ENCODE measurements at places on chromosomes 7 and 10.

GRCh38 chr7:141012696-141013344 is 1.9 kb downstream of the MRPS33 start:
- no peak for DNase-seq

GRCh38 chr10:124557648-124558338 is 96.2 kb downstream of the LHPP start:
- no peak for DNase-seq

DNA sequence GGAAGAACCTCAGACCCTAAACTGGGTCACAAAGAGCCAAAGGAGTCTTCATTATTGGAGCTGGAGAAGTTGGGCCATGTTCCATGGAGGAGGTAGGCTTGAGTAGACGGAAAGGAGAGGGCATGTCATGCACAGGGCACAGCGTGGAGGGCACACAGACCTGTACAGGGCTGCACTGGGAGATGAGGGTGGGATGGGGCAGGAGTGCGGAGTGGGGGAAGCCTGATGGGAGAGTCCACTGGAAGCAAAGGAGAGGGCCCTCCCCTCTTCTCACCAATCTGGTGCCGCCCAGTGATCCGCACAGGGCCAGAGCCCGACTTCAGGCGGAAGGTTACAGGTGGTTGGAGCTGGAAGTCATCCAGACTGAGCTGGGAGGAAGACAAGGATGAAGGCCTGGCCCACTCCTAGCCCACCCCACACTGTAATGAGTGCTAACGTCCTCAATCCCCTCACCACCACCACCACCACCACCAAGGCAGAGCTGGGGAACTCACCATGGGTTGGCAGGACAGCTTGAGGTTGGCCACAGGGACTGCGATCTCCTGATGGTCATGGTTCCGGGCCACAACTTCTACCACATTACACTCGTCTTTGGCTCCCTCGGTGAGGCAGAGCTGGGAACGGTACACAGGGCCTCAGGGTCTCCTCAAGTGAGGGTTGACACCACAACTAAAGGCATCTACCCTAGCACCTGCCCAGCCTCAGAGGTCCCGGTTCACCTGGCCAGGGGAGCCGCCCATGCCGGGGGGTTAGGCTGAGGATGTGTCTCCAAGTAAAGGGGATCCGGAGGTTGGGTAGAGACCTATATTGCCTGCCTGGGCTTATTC is 1.0 kb downstream of the NPM3 start:
- no peak for DNase-seq

- DNase-seq, result no peak
These were observed 112.0 kb upstream of the MKX start for GRCh38 chr10:27857616-27858015.

- no peak for DNase-seq
These were observed at the start of gene ICA1 for GRCh38 chr7:8261711-8262695. TSS of gene ICA1 (minus strand) at chr7:8262167. CDS start at chr7:8235926, 26,241 bp downstream.

- no peak for DNase-seq
These were observed 794.9 kb downstream of the TNS3 start for GRCh38 chr7:46786995-46787394.

- peak; percentile 61 for DNase-seq
These were observed at the start of gene CASD1 for GRCh38 chr7:94509264-94509886. TSS of gene CASD1 (plus strand) at chr7:94509809. CDS start at chr7:94510085, 276 bp downstream.

DNA sequence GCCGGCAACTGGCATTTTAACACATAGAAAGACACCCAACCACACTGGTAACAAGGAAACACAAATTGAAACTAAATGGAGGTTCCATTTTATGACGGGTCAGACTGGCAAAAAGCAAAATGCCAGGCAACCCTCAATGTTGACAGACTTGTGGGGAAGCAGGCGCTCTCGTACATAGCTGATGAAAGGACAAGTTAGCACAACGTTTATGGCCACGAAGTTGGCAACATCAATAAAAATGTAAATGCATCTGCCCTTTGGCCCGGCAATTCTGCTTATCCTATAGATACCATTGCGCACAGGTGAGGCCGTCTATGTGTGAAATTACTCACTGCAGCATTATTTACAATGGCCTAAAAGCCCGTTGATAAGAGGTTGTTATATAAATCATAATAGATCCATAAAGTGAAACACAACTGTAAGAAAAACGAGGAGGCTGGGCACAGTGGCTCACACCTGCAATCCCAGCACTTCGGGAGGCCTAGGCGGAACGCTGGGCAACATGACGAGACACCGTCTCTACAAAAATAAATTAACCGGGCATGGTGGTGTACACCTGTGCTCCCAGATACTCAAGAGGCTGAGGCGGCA is 39.8 kb downstream of the FOXL3 start:
- DNase-seq, result no peak

- DNase-seq, result no peak
These were observed 22.5 kb upstream of the UBE2H start for GRCh38 chr7:129975309-129975708.

DNA sequence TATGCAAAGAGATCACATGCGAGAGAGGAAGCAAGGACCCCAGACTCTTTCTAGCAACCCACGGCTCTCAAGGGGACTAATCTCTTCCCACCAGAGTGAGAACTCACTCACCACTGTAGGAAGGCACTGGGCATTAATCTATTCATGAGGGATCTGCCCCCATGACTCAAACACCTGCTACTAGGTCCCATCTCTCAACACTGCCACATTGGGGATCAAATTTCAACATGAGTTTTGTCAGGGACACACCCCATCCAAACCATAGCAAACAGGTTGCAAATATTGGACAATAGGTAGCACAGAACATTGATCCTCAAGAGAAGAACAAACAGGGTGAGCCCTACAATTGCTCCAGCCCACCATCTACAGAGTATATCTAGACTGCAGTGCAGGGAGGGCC is 740.6 kb downstream of the LRMDA start:
- DNase-seq, result no peak

DNA sequence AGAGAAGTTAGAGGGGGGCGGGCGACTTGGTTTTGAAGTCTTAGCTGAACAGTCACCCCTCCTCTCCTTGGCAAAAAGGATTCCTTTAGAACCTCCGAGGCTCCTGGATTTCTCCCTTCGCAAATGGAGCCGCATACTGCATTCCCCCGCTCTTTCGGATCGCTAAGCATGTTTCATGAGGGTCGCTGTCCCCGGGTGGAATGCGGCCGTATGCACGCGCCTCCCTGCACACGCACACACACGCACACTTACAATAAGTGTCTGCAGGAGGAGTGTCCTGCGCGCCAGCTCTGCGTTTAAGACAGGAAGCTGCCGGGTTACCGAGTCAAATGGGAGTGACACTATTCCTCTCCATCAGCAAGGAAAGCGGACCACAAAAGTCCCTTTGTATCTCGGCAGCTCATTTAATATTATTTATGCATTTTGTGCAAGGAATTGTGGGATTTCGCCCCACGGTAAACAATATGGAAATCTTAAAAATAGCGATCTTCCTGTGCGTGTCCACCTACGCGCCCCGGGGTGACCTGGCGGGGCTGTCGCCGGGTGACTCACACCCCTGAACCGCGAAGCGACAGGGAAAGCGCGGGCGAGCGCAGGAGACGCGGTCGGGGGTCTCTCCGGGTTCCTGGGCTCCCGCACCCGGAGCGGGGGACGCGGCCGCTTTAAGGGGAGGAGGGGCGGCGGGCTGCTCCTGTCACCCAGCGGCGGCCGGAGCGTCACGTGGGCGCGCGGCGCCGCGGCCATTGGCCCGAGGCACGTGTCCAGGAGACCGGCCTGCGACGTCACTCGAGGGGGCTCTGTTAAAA is 988 bp upstream of the EN2 start:
- DNase-seq, result no peak

- DNase-seq, result no peak
These were observed 42.3 kb upstream of the SGCE start for GRCh38 chr7:94698275-94698674.

- DNase-seq, result no peak
These were observed 589.5 kb downstream of the ARL4A start for GRCh38 chr7:13276977-13277376.

DNA sequence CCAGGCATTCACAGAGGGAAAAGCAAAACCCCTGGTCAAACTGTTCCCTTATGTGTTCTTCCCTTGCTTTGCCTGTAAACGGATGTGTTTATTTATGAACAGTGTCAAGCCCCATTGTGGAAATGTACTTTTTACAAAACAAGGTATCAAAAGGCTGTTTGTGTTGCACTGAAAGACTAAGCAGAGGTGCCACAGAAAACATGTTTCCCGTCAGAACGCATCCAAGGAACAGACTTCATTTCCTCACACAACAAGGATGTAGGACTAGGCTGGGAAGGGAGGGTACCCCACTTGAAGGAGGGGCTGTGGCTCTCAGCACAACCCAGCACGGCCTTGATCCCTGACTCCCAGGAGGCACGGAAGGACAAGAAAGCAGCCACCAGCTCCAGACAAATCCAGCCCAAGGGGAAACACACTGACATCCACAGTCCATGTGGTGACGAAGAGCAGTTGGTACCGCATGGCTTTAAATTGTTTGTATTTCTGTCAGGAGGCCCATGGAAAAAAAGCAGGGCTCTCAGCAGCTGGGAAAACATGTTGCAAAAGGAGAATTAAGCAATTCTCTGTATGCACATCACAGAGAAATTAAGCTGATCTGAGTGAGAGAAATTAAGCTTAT is 85.6 kb downstream of the RNF216 start:
- no peak for DNase-seq

DNA sequence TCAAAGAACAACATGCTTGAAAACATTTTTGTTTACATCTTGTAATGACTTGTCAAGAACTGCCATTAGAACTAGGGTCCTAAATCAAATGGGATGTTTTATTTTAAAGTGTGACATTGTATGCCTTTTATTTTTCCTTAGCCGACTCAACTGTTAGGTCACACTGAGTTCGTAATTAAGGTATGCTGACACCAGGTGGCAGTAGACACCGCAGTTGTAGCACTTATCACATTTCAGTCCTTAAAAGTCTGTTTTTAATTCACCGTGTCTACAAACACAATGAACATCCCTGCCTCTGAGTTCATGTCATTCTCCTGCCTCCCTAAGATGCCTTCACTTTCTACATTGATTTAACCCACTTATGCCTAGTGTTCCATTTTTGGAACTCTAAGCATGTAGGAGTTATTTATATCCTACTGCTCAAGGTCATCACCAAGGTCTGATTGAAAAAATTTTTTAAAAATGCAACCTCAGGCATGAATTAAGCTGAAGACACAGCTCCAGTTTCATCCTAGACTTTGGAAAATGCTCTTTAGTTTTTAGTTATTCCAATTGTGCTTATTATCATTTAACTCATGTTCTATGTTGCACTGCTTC is 186.1 kb downstream of the BMPER start:
- DNase-seq, result no peak

DNA sequence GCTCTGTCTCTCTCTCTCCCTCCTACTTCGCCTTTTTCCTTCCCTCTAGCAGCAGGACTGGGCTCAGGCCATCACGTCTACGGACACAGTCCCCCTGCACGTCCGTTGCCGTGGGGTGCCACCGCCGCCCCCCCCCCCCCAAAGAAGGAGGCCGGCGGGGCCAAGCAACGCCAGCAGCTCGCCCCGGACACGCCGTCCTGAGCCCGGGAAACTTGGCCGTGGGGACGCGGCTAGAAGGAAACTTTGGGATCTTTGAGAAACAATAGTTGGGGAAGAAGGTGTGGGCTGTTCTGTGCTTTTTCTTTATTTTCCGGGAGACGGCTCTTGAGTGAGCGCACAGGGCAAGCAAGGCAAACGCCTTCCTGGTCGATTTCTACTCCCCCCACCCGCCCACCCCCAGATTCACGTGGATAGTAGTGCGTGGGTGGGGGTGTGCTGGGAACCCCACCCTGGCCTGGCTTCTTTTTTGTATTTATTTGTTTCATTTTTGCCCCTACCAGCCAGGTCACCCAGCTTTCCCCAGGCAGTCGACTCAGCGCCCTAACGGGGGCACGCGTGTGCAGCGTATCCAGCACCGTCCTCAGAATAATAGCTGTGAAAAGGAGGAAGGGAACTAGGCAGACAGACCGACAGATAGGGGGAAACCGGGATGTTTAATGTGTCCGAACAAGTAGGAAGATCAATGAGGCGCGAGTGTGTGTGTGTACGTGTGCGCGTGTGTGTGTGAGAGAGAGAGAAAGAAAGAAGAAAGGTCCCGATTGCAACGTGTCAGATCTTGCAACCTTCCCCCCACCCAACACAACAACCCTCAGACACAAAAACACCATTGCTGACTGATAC is 1.4 kb downstream of the MXI1 start:
- DNase-seq, result peak; percentile 40

GRCh38 chr7:30133736-30134610 is 813 bp upstream of the MTURN start:
- no peak for DNase-seq

- no peak for DNase-seq
These were observed 745.8 kb upstream of the LRRTM3 start for GRCh38 chr10:66180021-66180420.

GRCh38 chr7:152050547-152050971 is 25.1 kb downstream of the GALNT11 start:
- no peak for DNase-seq

GRCh38 chr7:1742555-1743303 is 72.7 kb downstream of the ELFN1 start:
- peak; percentile 13 for DNase-seq

DNA sequence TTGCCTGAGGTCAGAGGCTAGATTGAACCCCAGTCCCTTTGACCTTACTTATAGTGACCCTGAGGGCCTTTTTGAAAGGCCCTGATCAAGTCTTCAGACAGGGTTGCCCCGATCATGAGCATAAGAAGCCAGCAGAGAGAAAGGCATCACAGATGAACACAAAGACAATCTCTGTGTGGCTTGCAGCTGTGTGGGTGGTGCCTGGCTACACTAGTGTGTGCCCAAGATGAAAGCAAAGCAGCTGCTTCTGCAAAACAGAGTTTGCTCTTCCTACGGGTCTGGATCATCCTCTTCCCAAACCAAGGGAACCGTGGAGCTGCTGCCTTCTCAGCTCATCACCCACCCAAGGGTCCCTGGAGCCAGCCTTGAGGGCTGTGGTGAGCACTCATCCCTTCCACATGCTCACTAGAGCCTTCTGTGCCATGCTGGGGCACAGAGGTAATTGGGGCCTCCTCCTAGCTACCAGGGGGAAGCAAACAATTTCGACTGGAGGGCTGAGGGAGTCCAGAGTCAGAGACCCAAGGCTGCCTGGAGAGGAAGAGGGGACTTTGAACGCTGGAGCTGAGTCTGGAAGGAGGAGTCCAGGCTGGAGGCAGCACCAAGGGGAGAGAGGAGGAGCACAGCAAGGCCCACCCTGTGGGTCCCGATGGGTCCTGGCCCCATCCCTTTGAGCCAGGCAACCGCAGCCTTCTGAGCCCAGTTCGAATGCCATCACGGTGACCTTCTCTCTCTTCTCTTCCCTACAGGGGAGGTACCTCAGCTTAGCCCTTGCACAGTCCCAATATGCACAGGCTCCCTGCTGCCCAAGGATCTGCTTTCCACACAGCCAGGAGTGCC is 42.3 kb downstream of the ANTXRL start:
- no peak for DNase-seq

GRCh38 chr10:130404476-130405055 is 268.4 kb downstream of the GLRX3 start:
- no peak for DNase-seq

Measured in CD4-positive, alpha-beta T cell treated with Interleukin-6 at 100 ng/mL for 8 hours (primary cell).